ENCODE measurements at places on chromosomes 11 and 22.
A peak's percentile ranks its signal among the peaks of the same experiment; 100 is the strongest.

- no peak overlapping the region for H3K27ac ChIP-seq
- peaks cover 4% of the 10 kb centered on the region for H3K36me3 ChIP-seq
- peaks cover 6% of the 10 kb centered on the region for H3K4me1 ChIP-seq
- no peak for DNase-seq
- no peaks in the 10 kb centered on the region for H3K27me3 ChIP-seq
- no peak overlapping the region for H3K4me3 ChIP-seq
These were observed 90.3 kb downstream of the PAX6 start for GRCh38 chr11:31720671-31721365.

DNA sequence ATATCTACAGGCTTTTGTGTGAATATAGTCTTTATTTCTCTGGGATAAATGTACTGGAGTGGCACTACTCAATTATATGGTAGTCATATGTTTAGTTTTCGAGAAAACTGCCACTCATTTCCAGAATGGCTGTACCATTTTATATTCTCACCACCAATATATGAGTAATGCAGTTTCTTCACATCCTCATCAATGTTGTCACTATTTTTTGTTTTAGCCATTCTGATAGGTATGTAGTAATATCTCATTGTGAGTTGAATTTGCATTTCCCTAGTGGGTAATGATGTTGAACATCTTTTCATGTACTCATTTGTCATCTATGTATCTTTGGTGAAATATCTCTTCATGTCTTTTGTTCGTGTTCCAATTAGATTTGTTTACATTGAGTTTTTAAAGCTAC, 18.0 kb downstream of the ACRV1 start:
- peaks cover 80% of the 10 kb centered on the region for H3K36me3 ChIP-seq
- peaks cover 22% of the 10 kb centered on the region for H3K4me1 ChIP-seq
- no peak overlapping the region for H3K4me3 ChIP-seq
- peak overlapping the region; percentile 7 for H3K27ac ChIP-seq
- H3K27me3 ChIP-seq = no peaks in the 10 kb centered on the region

DNA sequence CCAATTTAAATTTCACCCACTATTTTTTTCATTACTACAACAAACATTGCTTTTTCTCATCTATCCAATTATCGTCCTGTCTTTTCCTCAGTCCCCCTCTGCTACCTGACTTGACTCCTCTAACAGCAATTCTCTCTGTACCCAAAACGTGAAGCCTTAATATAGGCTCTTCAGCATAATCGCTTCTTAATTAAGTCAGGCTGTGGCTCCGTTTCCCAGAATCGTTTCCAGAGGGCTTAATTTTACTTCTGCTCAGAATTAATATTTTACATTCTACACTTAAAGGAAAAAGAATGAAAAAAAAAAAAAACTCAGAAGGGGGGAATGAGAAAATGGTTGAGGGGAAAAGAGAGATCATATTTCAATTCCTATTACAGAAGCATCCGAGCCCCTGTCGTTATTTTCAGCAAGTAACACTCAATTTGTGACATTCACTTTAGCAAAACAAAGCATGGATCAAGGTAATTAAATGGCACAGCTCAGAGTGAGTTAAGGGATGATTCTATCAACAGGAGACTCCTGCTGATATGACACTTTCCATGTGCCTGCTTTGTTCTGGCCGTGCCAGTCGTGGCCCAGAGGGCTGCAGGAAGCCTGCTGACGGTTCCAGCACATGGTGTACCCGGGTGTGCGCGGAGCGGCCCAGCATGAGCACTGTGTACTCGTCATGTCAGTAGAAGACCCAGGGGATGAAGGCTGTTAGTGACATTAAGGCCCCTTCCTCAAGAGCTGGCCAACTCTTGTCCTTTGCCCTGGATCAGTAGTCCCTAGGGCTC, 272.5 kb downstream of the NTM start:
- no peaks in the 10 kb centered on the region for H3K4me1 ChIP-seq
- no peak overlapping the region for H3K4me3 ChIP-seq
- no peaks in the 10 kb centered on the region for H3K36me3 ChIP-seq
- no peak for DNase-seq

- peaks cover 8% of the 10 kb centered on the region for H3K27me3 ChIP-seq
- H3K4me3 ChIP-seq = no peak overlapping the region
- no peaks in the 10 kb centered on the region for H3K36me3 ChIP-seq
- DNase-seq = no peak
These were observed 20.7 kb downstream of the LHFPL7 start for GRCh38 chr22:24925586-24926427.
